ENCODE measurements at places on chromosomes 6 and 20.

DNA sequence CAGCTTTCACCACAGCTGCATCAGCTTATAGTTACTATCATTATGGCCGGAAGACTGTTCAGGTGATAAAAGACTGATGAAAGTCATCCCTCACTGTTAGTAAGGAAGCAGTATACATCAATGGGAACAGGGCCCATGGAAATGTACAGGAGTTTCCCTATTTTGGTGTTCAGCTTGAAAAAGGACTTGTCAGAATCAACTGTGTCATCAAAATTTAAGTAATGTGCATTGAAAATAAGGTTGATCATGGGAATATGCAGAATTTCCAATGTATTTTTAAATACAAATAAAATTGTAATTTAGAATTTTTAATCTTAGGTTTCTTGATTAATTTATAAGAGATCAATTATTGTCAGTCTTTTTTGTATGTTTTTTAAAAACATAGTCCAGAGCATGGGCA lies 16.8 kb downstream of the LRRN4 start:
- DNase-seq, result no peak

- peak; percentile 58 for DNase-seq
Observed at GRCh38 chr20:10715035-10715434, 41.2 kb upstream of the JAG1 start.

DNA sequence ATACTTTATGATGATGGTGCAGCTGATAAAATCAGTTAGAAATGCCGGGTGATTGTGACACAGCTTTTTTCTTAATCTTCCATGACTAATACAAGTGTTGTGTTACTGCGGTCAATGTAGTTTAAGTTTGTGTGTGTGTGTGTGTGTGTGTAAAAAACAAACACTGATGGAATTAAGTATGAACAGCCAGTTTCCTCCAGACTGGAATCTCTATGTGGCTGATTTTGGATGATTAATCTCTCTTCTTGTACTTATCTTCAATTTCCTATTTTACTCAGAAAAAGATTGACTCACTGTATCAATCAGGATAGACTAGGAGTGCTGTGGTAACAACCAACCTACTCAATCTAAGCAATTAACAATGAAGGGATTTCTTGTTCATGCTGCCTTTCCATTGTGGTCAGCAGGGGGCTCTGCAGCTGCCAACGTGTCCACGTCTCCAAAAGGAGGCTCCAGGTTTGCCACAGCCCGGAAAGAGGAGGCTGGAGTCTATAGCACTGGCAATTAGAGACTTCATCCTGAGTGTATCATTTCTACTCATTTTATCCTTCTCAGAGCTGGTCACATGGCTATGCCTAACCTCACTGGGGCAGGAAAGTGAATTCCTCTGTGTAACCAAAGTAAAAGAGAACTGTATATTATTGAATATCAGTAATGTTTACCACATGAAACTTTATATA lies 107.7 kb downstream of the CD109 start:
- peak; percentile 80 for DNase-seq

GRCh38 chr6:72724545-72724944 lies 102.7 kb downstream of the KCNQ5 start:
- no peak for DNase-seq
